ENCODE measurements at places on chromosomes 2 and 18.

DNA sequence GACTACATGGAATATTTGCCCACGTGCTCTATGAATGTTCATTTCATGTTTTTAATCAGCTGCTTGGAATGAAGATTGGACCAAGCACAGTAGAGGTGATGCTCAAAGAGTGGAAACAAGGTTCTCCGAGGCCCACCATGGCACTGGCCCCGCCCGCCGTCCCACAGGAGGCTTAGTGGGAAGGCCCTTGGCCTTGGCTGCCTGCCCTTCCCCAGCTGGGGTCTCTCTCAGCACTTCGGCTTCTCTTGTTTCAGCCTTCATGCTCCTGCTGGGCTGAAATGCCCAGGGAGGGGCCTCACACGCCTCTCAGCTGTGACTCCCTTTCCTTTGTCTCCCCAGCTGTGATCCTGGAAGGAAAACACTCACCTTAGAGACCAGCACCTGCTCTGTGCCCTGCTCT, 833.2 kb downstream of the GALR1 start:
- DNase-seq, result no peak

DNA sequence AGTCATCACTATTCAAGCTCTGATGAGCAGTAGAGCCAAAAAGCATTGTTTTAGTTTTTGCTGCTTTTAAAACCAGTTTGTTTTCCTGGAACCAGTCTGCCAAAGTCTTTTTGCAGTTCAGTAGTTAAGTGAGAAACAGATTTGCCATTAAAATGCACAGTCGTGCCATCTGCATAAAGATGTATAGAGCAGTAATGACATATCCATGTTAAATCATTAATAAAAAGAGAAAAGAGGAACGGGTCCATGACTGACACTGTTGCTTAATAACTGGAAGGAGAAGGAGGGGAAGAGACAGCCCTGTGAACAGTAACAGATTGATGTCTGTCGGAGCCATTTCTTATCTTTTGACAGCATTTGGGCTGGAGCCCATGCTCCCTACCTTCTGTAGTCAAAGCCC, 704.6 kb downstream of the SATB2 start:
- no peak for DNase-seq

DNA sequence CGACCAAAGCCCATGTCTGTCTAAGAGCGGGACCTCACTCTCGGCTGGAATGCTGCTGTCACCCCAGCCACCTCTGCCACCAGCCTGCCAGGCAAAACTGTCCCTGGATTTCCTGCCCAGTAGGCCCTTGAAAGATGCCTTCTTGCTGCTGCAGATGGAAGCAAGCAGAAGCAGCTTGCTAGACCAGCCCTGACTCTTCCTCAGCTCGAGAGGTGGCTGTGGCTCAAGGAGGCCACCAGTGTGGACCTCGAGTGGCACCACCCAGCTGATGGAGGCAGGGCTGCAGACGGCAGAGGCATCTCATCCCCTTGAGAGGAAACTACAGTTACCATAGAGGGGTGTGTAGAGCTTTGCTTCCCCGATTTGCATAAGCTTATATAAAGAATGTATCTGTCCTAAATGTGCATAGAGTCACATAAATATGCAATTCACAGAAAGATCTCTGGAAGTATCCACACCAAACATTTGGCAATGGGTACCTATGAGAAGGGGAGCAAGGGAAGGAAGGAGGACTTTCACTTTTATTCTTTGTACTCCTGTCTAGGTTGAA, 20.6 kb downstream of the ADCY3 start:
- no peak for DNase-seq

DNA sequence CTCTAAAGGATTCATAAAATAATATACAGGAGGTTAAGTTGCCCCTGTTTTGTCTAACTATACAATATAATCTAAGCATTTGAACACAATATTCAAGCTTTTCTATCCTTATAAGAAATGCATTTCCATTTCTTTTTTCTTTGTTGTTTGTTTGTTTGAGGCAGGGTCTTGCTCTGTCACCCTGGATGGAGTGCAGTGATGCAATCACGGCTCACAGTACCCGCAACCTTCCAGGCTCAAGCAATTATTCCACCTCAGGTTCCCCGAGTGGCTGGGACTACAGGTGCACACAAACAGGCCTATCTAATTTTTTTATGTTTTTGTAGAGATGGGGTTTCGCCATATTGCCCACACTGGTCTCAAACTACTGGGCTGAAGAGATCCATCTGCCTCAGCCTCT, 307.8 kb downstream of the ZNF804A start:
- no peak for DNase-seq

- DNase-seq, result no peak
Observed at GRCh38 chr18:9539283-9539682, 64.0 kb downstream of the RALBP1 start.

- no peak for DNase-seq
Observed at GRCh38 chr18:46868169-46868921, 49.0 kb downstream of the PIAS2 start.

DNA sequence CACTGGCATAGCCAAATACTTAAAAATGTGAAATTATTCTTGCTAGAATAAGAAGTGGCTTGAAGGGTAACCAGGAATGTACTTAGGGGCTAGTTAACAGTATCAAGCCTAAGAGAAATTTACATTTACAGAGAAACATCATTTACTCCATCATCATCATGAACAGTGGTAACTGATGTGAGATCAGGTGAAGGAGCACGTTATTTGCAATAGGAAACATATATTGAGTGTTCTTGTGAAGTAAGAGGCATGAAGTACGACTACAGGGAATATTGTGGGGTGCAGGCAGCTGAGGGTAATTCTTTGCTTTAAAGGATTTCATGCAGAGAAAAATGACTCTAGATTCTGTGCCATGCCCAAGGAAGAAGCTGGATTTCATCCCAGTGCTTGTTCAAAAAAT, 220.8 kb downstream of the GALNT13 start:
- no peak for DNase-seq

GRCh38 chr2:228625481-228625880, 444.0 kb upstream of the SPHKAP start:
- no peak for DNase-seq
